Fibroblast of the aortic adventitia (primary cell): ENCODE measurements at places on chromosomes 12 and 14. TPM values are rescaled to one million over a fixed set of nuclear protein-coding genes. Genes with fewer than 3 reads are reported as not detected.

Gene PPP1R3E
- total RNA-seq: 6.6 and 10.9 TPM in 2 replicates

Gene SIX6
- not detected in 2 replicates for total RNA-seq

Gene KRT83
- total RNA-seq: not detected in 2 replicates

Gene MAP1LC3B2
- total RNA-seq: not detected in 2 replicates

DNA sequence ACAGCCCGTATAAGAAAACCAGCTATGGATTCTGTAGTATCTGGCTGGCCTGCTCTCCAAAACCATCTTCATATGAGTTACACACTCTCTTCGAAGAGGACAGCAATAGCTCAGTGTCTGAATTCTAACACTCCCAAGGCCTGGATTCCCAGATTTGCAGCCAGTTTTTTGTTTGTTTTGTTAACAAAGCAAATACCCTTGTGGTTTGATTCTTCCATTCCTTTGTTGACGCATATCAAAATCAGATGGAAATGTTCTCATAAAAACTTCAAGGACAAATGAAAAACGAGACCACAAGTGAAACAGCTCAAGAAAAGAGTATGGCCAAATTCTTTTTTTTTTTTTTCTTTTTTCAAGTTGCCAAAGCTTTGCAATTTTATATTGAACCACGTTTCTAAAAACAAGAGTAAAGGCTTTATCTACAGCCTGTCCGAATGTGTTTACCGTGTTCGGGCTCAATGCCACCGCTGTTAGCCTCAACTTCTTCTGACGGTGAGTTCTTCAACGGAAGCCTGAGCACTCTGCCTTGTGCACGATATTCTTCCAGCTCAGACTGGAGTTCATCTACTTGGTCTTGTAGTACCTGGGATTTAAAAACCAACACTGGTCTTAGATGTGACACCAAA lies 67.5 kb downstream of the NIN start:
- peak; percentile 15 for DNase-seq

DNA sequence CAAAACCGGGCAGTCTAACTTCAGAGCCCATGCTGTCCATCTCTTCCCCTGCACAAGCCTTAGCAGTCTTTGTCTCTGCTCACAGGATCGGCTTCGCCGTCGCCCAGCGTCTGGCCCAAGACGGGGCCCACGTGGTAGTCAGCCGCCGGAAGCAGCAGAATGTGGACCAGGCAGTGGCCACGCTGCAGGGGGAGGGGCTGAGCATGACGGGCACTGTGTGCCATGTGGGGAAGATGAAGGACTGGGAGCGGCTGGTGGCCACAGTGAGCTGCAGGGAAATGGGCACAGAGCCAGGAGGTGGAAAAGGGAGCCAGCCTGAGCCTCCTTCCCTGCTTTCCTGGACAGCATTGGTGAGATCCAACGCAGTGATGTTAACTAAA lies 14.2 kb upstream of the CARMIL3 start:
- no peak for DNase-seq

GRCh38 chr12:65556676-65557437 lies 267.4 kb upstream of the HMGA2 start:
- DNase-seq: peak; percentile 84

GRCh38 chr12:103560604-103561101 lies 26.4 kb upstream of the STAB2 start:
- DNase-seq: peak; percentile 95

DNA sequence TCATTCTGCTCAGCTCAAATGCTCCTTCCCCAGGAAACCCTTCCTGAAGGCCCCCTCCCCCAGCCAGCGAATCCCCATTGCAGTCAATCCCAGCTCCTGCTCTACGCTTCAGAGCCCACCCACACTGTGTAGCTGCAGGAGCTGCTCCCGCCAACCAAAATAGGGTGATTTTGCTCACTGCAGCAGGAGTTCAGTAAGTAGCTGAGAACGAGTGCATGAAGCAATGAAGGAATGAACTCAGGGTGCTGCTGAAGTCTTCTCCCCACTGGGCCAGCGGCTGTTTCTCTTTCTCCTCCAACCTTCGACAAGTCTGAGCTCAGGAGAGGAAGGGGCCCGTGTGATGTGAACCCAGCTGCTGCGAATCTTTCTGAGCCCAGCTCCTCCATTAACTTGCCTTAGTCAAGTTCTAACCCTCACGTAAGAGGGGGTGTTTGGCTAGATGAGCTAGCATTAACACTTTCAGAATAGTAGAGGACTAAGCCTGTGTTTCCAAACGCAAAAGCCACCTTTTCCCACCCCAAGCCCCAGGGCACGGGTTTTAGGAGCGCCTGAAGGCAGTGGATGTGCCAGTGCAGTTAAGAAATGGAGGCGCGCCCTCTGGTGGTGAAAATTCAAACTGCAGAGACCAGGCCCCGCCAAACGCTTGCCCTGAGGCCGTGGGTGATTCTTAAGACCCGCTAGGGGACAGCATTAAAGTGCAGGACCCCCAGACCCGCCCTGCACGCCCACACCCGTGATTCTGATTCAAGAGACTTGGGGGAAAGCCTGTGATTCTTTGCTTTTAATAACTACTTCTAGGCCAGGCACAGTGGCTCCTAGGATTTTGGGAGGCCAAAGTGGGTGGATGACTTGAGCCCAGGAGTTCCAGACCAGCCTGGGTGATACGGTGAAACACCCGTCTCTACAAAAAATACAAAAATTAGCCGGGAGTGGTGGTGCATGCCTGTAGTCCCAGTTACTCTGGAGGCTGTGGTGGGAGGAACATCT lies 11.9 kb upstream of the SERPINA4 start:
- DNase-seq: peak; percentile 58

- peak; percentile 89 for DNase-seq
Observed at GRCh38 chr12:13288501-13288900, 92.0 kb downstream of the EMP1 start.

DNA sequence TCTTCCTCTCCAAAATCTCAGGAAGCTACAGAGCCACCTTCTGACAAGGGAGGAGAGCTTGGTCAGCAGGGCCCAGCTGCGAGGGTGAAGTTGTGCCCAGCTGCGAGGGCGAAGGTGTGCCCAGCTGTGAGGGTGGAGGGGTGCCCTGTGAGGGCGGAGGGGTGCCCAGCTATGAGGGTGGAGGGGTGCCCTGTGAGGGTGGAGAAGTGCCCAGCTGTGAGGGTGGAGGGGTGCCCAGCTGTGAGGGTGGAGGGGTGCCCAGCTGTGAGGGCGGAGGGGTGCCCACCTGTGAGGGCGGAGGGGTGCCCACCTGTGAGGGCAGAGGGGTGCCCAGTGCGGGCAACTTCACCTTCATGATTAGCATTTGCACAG lies 20.4 kb upstream of the TTC7B start:
- DNase-seq: no peak

- DNase-seq: peak; percentile 99
Observed at GRCh38 chr12:18700271-18700670, 37.5 kb downstream of the PLCZ1 start.

GRCh38 chr12:114671443-114672411 lies 12.2 kb downstream of the TBX3 start:
- DNase-seq: no peak

- DNase-seq: no peak
Observed at GRCh38 chr14:24986206-24986893, 63.6 kb downstream of the STXBP6 start.

DNA sequence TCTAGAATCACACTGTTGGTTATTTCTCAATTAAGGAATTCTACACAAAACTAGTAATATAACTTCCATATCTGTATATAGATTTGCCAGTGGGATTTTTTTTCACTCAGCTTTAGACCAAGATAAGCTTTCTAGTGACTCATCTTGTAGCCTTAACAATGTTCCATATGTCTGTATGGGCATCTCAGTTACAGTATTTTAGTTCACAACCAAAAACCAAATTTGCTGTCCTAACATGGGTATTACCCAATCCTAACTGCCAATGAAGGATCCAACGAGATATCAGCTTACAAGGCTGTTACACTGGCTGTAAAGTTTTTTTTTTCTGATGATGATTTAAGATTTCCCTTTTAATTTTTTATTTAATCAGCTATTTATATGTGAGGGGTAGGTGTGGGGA lies 31.5 kb upstream of the KRR1 start:
- peak; percentile 65 for DNase-seq
